ENCODE measurements at places on chromosomes 11 and 22. TPM values are rescaled to one million over a fixed set of nuclear protein-coding genes. Genes with fewer than 3 reads are reported as not detected.

The OR51B5 gene
- not detected for total RNA-seq

The ART1 gene
- not detected for total RNA-seq

The KLHL35 gene
- total RNA-seq = 0.20 TPM

The P2RY6 gene
- 1.9 TPM for total RNA-seq

The ARHGAP8 gene
- 0.24 TPM for total RNA-seq

The CCDC15 gene
- not detected for total RNA-seq

The C22orf23 gene
- total RNA-seq = not detected

DNA sequence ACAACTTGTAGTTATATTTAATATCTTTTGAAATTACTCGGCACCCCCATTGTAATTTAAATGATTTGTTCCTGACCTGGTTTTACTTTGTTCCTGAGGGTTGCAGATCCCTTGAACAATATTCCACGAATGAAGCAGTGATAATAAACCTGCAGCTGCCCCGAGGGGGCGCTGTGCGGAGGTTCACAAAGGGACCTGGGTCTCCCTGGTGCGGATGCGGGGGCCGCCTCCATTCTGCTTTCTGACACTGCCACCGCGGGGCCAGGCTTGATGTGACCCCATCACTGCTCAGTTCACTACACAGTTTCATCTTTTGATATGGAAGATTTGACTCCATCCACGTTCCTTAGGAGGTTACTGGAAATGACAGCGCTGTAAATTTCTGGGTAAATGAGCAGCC, 62.9 kb upstream of the PRODH start:
- no peak overlapping the region for H3K4me3 ChIP-seq
- no peak overlapping the region for H3K27ac ChIP-seq
- H3K4me1 ChIP-seq = no peaks in the 10 kb centered on the region
- H3K27me3 ChIP-seq = no peaks in the 10 kb centered on the region
- no peak for DNase-seq

DNA sequence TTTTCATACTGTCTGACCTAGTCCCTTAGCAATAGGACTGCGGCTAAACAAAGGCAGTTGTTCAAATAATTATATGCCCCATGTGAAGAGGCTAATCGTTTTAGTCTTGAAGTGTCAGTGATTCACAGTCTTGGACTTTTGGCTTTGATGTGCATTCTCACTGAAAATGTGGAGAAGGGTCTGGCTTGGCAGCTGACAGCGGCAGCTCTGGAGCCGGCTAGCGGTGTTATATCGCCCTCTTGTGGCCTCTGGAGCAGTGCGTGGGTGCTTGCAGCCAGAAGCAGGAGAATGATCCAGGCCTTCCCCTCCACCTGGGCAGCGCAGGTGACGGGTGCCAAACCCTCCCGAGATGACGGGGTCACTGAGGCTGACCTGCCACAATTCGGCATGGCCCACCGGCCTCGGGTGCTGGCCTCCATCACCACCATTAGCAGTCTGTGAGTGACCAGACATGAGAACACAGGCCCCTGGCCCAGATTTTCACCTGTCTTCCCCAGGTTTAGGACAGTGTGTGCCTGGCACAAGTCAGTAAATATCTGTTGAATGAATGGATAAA, 90.3 kb upstream of the PITPNB start:
- H3K4me3 ChIP-seq = no peak overlapping the region
- no peak overlapping the region for H3K27ac ChIP-seq
- no peaks in the 10 kb centered on the region for H3K4me1 ChIP-seq

- no peaks in the 10 kb centered on the region for H3K4me1 ChIP-seq
- no peak overlapping the region for H3K27ac ChIP-seq
- H3K27me3 ChIP-seq = no peaks in the 10 kb centered on the region
- DNase-seq = no peak
Observed at GRCh38 chr11:87536565-87536964, 498.8 kb downstream of the TMEM135 start.

GRCh38 chr11:105236664-105237063, 97.1 kb upstream of the CARD18 start:
- no peak overlapping the region for H3K4me3 ChIP-seq
- H3K27ac ChIP-seq = no peak overlapping the region
- no peaks in the 10 kb centered on the region for H3K27me3 ChIP-seq
- H3K4me1 ChIP-seq = no peaks in the 10 kb centered on the region

DNA sequence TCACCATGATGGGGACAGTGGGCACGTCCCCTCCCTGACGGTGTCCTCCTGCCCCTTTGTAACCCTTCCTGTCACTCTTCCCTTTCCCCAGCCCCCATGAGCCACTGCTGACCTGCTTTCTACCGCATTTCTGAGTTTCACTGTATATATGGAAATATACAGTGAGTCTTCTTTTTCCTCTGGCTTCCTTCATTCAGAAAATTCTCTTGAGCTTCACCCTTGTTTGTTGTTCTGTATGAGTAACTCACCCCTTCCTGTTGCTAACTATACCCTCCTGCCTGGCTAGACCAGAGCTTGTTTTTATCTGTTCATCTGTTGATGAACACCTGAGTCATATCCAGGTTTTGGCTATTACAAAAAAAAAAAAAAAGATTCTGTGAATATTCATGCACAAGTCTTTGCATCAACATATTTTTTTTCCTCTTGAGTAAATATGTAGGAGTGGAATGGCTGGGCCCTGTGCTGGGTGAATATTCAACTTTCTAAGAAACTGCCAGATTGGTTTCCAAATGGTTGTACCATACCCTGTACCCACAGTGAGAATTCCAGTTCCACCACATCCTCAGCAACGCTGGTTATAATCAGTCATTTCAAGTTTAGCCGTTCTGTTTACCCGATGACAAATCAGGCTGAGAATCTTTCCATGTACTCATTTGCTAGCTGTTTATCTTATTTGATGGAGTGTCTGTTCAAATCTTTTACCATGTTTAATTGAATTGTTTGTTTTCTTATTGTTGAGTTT, 62.0 kb downstream of the IGF2 start:
- H3K27ac ChIP-seq = no peak overlapping the region
- no peak for DNase-seq
- no peaks in the 10 kb centered on the region for H3K27me3 ChIP-seq

DNA sequence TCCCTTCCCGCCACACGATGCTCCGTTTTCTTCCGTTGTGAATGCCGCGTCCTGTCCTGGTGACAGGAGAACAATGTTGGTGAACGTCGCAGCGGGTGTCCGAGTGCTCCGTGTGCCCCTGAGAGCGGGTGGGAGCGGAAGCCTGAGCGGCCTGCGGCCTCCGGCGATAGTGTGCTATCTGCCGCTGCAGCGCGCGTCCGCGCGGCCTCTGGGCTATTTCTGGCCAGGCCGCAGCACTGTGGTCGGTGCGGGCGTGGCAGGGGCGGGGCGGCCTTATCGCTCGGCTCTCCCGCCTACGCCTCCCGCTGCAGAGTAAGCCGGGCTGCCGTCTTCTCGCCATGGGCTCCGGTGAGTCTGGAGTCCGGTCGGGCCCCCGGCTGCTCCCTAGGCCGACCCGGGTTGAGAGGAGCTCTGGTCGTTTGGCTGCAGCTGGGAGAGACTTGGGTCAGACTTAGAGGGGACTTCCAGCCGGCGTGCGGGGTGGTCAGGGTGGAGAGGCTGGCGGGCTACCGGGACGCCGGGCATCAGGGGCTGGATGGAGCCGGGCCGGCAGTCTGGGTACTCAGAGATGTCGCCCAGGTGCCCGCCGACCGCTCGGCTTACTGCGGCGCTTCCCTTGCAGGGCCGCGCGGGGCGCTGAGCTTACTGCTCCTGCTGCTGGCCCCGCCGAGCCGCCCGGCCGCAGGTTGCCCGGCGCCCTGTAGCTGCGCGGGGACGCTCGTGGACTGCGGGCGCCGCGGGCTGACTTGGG, at the start of gene GP1BB:
Gene GP1BB (plus strand): TSS at position 308 of the 751 bp plus-strand sequence. CDS start 31 bp downstream, at position 339.
- peaks cover 54% of the 10 kb centered on the region for H3K4me1 ChIP-seq
- DNase-seq = no peak
- H3K36me3 ChIP-seq = peaks cover 25% of the 10 kb centered on the region
- no peaks in the 10 kb centered on the region for H3K27me3 ChIP-seq

DNA sequence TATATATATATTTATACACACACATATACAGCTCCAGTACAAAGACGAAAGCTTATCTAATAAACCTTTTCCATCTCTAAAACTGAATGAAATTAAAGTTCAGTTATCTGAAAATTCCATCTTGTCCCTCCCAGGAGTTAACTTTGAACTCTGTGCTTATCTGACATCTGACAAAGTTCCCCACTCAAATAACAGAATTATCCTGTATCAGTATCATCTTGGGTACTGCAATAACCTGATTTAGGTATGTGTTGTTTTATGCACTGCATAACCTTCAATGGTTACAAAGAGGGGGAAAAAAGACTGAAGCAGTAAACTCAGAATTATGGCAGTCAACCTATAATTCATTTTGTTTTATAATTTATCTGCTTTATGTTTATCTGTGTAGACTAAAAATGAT, 96.6 kb downstream of the SGSM3 start:
- no peaks in the 10 kb centered on the region for H3K27me3 ChIP-seq
- H3K4me1 ChIP-seq = no peaks in the 10 kb centered on the region
- no peak for DNase-seq

- peak overlapping the region; percentile 11 for H3K27ac ChIP-seq
- no peaks in the 10 kb centered on the region for H3K4me1 ChIP-seq
- no peaks in the 10 kb centered on the region for H3K27me3 ChIP-seq
- no peaks in the 10 kb centered on the region for H3K36me3 ChIP-seq
Observed at GRCh38 chr11:112177589-112177988, 2.3 kb downstream of the BCO2 start.

- peaks cover 61% of the 10 kb centered on the region for H3K4me1 ChIP-seq
- H3K4me3 ChIP-seq = peak overlapping the region; percentile 92
- H3K27me3 ChIP-seq = no peaks in the 10 kb centered on the region
- peak overlapping the region; percentile 97 for H3K27ac ChIP-seq
- no peak for DNase-seq
Observed at GRCh38 chr22:19120829-19121630, 1.2 kb downstream of the DGCR2 start.

DNA sequence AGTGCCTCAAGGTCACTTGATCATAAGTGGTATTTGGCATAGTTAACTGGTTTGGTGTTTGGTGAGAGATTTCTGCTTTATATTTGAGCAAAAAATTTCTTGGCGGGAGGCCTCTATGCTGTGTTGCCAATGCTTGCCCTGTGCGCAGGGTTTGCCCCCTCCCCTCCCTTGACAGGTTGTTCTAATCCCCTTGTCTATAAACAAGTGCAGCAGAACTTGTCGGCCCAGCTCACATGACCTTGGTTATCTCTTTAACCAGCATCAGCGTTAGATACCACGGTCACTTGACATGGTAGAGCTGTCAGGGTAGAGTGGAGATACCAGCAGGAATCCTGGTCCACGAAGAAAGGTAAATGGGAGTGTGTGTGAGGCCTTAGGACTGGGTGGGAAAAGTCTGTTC, 35.6 kb downstream of the MARK2 start:
- H3K4me3 ChIP-seq = no peak overlapping the region
- peak overlapping the region; percentile 71 for H3K27ac ChIP-seq
- H3K27me3 ChIP-seq = no peaks in the 10 kb centered on the region
- no peak for DNase-seq
- H3K4me1 ChIP-seq = peaks cover 85% of the 10 kb centered on the region

DNA sequence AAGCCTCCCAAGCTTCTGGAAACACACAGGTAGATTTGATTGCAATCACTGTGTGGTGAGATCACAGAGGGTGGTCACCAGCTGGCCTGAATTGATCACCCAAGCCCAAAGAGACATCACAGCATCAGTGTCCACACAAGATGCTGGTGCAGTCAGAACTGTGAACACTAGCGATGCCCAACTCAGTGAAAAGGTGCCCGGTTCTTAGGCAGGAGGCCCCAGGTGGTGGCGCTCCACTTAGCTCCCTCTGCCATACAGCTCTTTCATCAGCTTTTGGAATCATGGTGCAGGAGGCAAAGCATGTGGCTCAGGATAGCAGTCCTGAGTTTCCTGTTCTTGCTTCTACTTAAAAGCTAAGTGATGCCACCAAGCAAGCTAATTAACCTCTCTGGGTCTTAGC, 11.1 kb downstream of the DGCR2 start:
- no peaks in the 10 kb centered on the region for H3K27me3 ChIP-seq
- no peak overlapping the region for H3K4me3 ChIP-seq
- DNase-seq = no peak
- no peak overlapping the region for H3K27ac ChIP-seq

GRCh38 chr11:117420143-117420485, 92.5 kb downstream of the CEP164 start:
- no peaks in the 10 kb centered on the region for H3K27me3 ChIP-seq
- no peak for DNase-seq
- H3K4me1 ChIP-seq = no peaks in the 10 kb centered on the region
- no peak overlapping the region for H3K4me3 ChIP-seq
- no peak overlapping the region for H3K27ac ChIP-seq

DNA sequence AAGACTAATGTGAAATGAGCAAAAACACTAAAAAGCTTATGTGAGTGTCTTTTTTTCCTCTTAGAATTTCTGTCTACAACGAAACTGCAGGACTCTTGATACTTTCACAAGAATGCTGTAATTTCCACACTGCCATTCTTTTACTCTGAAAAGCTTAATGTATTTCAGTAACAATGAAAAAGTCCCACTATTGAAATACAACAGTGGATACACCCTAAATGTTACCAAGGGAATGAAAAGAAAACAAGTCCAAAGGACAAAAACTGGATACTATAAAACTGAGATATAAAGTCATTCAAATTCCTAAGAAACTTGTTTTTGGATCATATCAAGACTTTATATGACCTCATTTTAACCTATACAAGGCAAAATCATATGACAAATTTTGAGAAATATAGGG, 77.4 kb downstream of the SOX6 start:
- no peak overlapping the region for H3K27ac ChIP-seq
- no peak for DNase-seq
- no peaks in the 10 kb centered on the region for H3K27me3 ChIP-seq

- H3K4me3 ChIP-seq = no peak overlapping the region
- DNase-seq = no peak
- H3K4me1 ChIP-seq = no peaks in the 10 kb centered on the region
- no peak overlapping the region for H3K27ac ChIP-seq
- no peaks in the 10 kb centered on the region for H3K36me3 ChIP-seq
Observed at GRCh38 chr11:17535488-17535887, 8.7 kb downstream of the USH1C start.

GRCh38 chr22:36347094-36347493, 40.7 kb downstream of the MYH9 start:
- H3K27ac ChIP-seq = peak overlapping the region; percentile 68
- peaks cover 95% of the 10 kb centered on the region for H3K4me1 ChIP-seq
- no peak overlapping the region for H3K4me3 ChIP-seq

DNA sequence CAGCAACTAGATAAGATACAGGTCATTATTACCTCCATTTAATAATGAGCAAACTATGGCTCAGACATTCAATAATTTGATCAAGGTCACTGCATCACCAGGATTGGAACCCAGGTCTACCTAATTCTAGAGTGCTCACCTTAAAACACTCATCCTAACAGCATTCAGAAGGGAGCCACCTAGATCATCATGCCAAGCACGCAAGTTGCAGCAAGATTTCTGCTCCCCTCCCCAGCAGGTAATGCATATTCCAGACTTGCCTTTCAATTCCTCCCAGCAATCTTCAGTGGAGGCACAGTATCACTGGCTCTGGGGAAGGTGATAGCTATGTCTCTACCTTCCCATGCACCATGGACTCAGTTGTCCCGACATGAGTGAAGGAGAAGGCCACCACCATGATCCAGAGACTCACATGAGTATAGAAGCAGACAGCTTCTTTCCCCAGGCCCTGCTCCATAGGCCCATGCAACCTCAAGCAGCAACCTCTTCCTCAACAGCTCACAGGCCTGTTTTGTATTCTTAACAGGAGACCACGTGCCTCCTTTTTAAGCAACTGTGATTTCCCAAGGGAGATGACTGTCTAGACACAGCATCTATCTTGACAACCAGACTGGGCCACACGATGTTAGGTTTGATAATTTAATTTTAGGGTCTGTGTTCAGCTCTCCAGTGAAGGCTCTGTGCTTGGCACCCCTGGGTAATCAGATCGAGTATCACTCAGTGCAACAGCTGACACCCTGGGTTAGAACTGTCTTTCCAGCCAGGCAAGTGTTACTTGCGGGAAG, 36.4 kb downstream of the RAB30 start:
- no peak overlapping the region for H3K4me3 ChIP-seq
- peaks cover 62% of the 10 kb centered on the region for H3K4me1 ChIP-seq
- peak overlapping the region; percentile 76 for H3K27ac ChIP-seq
- no peaks in the 10 kb centered on the region for H3K27me3 ChIP-seq
- no peak for DNase-seq
